ENCODE measurements at places on chromosomes 12 and 14. TPM values are rescaled to one million over a fixed set of nuclear protein-coding genes. Genes with fewer than 3 reads are reported as not detected.

Gene ACTR6
- total RNA-seq = 16.5 TPM

GRCh38 chr12:49925433-49926204 is 21.9 kb upstream of the FAIM2 start:
- DNase-seq = no peak

DNA sequence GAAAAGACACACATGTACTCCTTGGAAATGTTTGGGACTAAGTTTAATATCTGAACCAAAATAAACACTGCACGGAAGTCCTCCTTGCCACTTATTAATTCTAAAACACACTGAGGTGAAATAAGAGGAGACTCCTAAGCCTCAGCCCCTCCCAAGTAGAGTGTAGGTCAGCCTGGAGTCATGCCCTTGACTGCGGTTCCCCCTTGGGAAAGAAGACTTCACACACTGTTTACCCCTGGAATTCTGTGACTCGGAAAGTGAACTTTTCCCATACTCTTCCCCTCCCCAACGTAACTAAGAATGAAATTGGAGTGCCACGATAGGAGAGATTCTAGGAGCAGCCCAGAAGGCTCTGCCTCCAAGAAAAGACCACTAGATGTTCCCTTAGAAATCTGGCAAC is 8.6 kb upstream of the TFCP2 start:
- DNase-seq = no peak

- DNase-seq = no peak
Observed at GRCh38 chr14:92564344-92565039, 50.9 kb downstream of the RIN3 start.

Gene ATP5MC2
- total RNA-seq = 169 TPM

GRCh38 chr12:116551619-116551951 is 7.6 kb upstream of the MAP1LC3B2 start:
- no peak for DNase-seq

GRCh38 chr12:95870897-95871296 is 12.1 kb downstream of the SNRPF start:
- no peak for DNase-seq

DNA sequence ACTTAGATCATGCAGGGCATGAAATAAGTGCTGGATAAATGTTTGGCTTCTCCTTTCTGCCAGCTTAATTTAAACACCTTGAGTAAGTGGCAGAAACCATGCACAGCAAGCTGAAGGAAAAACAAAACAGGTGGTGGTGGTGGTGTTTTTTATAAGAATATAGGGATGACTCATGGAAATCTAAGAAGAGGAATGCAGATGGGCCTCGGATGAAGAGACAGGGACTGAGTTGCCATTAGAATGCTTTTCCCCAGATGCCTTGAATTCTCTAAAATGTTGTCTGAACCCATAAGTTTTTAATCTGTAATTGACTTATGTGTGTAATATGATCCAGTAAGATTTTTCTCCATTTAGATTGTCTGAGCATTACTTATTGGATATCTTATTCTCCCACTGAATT is 93.1 kb upstream of the ZDHHC17 start:
- DNase-seq = peak; percentile 67

Gene GPX2
- not detected for total RNA-seq
